Stimulated activated CD4-positive, alpha-beta T cell treated with anti-CD3 and anti-CD28 coated beads, Interleukin-1b, Interleukin-23, amount 100 ng/mL, for 48 hours (primary cell): ENCODE measurements at places on chromosomes 3 and 15.

GRCh38 chr3:105780107-105780506 is 88.7 kb downstream of the CBLB start:
- no peak for DNase-seq

- no peak for DNase-seq
Observed at GRCh38 chr3:7684182-7684715, 817.4 kb upstream of the LMCD1 start.

GRCh38 chr15:101148166-101148880 is 103.5 kb downstream of the CHSY1 start:
- DNase-seq = no peak

GRCh38 chr15:68506071-68506470 is 72.7 kb upstream of the CORO2B start:
- DNase-seq = no peak

DNA sequence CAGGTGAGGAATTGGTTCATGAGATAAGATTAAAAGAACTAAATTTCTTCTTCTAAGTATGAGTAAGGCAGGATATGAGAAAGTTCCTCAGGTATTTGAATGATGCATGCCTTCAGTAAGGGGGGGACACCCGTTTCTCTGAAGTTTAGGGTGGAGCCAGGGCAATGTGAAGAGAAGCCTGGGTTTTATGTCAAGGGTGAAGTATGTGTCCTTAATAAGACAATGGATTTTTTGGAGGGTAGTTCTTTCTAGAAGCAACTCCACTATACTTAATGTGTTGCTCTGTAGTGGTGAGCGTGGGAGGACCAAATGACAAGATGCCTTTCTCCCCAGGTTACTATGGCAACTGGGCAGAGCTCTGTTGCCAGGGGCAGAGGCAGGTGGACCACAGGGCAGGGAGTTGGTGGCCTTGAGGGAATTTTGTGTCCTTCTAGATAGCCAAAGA is 44.0 kb downstream of the PHLDB2 start:
- no peak for DNase-seq

DNA sequence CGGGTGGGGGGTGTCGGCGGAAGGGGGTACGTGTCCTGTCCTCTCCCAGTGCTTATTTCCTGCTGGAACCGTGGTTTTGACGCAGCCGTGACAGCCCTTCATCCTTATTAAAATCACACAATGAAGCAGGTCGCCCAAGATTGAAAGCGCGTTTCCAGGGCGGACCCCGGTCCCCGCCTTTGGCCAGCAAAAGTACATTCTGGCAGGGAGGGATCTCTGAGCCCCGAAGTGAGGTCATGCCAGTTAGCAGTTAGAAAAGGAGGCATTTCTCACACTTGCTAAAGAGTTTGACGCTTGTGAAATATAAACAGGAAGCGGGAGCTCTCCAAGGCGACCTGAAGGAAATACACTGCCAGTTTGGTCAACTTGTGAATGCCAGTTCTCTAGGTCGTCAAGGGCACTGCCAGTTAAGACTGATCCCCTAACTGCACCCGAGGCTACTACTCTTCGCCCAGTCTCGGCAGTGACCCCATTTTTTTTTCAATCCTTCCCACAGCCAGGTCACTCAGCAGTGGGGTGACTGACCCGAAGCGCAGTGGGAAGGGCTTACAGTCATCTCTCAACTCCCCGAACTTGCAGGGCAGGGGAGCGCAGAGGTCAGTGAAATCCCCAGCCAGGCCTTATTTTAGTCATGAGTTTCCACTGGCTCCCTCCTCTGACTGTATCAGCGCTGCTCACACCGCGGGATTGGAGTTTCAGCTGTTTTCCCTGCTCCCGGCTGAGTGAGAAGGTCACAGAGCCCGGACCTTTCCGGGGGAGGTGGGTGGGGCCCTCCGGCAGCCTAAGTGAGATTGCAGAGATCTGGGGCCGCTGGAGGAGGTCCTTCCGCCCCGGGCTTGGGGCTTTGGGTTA is 2.0 kb upstream of the BHLHE40 start:
- peak; percentile 82 for DNase-seq
